Aorta (tissue), 5 donors: ENCODE measurements at places on chromosomes 13 and 19. TPM values are rescaled to one million over a fixed set of nuclear protein-coding genes. Genes with fewer than 3 reads are reported as not detected.

The PDX1 gene
- not detected for total RNA-seq

GRCh38 chr19:5984600-5984999 is 6.7 kb upstream of the RANBP3 start:
- no peaks in the 10 kb centered on the region for H3K36me3 ChIP-seq
- peak overlapping the region; percentile 95 for H3K27ac ChIP-seq
- no peak overlapping the region for H3K4me3 ChIP-seq

The ELAVL3 gene
- total RNA-seq, result not detected

The LRRC63 gene
- not detected for total RNA-seq

- H3K4me3 ChIP-seq, result no peak overlapping the region
- DNase-seq, result no peak
- H3K27ac ChIP-seq, result no peak overlapping the region
- no peaks in the 10 kb centered on the region for H3K4me1 ChIP-seq
Observed at GRCh38 chr13:82912564-82912963, 969.7 kb downstream of the SLITRK1 start.

GRCh38 chr19:9620842-9621155 is 233 bp downstream of the ZNF561 start:
- no peak for DNase-seq
- no peaks in the 10 kb centered on the region for H3K4me1 ChIP-seq
- H3K27ac ChIP-seq, result no peak overlapping the region
- no peaks in the 10 kb centered on the region for H3K27me3 ChIP-seq
- H3K4me3 ChIP-seq, result peak overlapping the region; percentile 12

DNA sequence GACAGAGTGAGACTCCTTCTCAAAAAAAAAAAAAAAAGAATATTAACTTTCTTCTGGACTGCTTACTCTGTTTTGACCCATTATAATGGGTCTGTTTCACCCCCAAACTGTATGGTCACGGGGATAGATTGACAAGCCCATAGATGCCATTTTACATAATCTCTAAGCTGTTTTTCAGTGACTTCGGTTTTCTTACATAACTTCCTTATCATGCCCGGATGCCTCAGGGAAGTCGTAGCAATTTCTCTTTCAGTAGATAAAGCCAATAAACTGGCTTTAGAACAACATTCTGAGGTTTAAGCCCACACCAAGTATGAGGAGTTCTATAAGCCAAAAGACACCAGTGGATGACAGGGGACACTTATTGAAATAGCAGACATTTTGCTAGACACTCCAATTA is 5.9 kb upstream of the ZNF254 start:
- H3K27me3 ChIP-seq, result no peaks in the 10 kb centered on the region
- no peaks in the 10 kb centered on the region for H3K4me1 ChIP-seq
- H3K27ac ChIP-seq, result no peak overlapping the region
- no peaks in the 10 kb centered on the region for H3K36me3 ChIP-seq
- H3K4me3 ChIP-seq, result no peak overlapping the region
- no peak for DNase-seq

DNA sequence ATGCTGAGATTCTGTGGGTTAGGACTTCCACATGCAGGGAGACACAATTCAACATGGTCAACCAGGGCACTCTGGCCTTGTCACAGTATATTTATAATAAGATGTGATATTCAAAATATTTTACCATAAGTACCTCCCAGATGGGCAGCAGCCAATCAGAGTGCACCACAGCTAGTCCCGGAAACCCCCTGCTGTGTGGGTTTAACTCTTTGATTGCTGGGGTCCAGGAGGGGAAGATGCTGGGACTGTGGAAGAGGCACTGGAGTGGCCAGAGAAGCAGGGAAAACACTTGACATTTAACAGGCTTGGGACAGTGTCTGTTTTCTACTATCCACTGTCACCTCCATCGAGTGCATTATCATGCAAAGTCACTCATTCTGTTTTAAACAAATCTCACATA is 99.0 kb downstream of the MBNL2 start:
- no peaks in the 10 kb centered on the region for H3K36me3 ChIP-seq
- DNase-seq, result no peak
- H3K27ac ChIP-seq, result no peak overlapping the region
- no peaks in the 10 kb centered on the region for H3K27me3 ChIP-seq
- no peak overlapping the region for H3K4me3 ChIP-seq

DNA sequence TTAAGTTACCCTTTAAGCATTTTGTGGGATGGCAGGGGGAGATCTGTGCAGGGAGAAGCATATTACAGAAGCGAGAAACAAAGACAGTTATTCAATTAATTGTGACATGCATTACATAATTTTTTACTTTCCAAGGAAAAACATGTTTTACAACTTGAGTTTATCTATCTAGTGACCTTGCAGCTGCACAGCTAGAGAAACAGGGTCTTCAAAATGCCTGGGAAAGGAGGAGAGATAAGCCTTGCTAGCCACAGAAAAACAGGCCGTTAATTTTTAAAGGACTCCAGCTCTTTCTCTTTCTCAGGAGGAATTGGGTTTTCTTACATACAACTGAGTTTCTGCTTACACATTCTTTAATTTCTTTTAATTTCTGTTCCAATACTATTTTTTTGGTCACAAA is 14.8 kb upstream of the ZNF431 start:
- no peak overlapping the region for H3K27ac ChIP-seq
- no peaks in the 10 kb centered on the region for H3K36me3 ChIP-seq
- DNase-seq, result no peak

The IGFL3 gene
- total RNA-seq, result not detected

DNA sequence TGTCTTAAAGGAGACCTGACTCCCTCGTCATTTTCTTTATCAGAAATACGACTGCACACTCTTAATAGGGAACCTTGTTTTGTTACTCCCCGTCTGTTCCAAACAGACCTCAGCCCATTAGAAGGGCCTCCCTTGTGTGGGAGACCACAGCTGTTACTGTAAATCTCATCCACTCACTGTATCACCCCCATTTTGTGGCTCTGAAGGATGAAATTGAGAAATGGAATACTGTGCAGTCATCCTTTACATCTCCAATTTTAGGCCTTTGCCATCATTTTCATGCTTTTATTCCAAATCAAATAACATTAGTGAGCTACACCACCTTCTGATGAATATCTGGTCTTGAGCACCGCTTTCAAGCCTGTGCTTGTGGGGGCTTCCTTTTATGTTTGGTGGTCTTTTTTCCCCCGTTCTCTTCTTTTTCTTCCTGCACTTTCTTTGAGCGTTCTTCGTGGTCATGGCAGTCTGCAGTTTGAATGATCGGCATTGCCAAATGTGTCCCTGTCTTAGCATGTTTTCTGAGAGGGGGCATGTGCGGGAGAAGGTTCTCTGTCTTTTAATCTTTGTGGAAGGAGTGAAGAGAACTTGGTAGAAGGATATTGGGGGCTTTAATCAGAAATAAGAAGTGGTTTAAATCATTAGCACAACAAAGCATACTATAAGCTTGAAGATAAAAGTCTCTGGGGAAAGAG is 65.8 kb downstream of the GGACT start:
- no peak for DNase-seq
- no peaks in the 10 kb centered on the region for H3K27me3 ChIP-seq
- no peaks in the 10 kb centered on the region for H3K4me1 ChIP-seq
- no peaks in the 10 kb centered on the region for H3K36me3 ChIP-seq

- H3K4me3 ChIP-seq, result no peak overlapping the region
- H3K27ac ChIP-seq, result no peak overlapping the region
- H3K36me3 ChIP-seq, result no peaks in the 10 kb centered on the region
- no peaks in the 10 kb centered on the region for H3K27me3 ChIP-seq
- H3K4me1 ChIP-seq, result no peaks in the 10 kb centered on the region
Observed at GRCh38 chr19:35317464-35318043, 11.4 kb upstream of the CD22 start.

The LMO7 gene
- total RNA-seq, result 56.4 TPM

GRCh38 chr13:46468570-46469463 is 81.8 kb upstream of the RUBCNL start:
- DNase-seq, result no peak
- no peak overlapping the region for H3K27ac ChIP-seq
- no peak overlapping the region for H3K4me3 ChIP-seq
- peaks cover 3% of the 10 kb centered on the region for H3K4me1 ChIP-seq

- H3K4me3 ChIP-seq, result no peak overlapping the region
- DNase-seq, result no peak
- no peaks in the 10 kb centered on the region for H3K27me3 ChIP-seq
- H3K36me3 ChIP-seq, result no peaks in the 10 kb centered on the region
- no peak overlapping the region for H3K27ac ChIP-seq
Observed at GRCh38 chr13:111627596-111627995, 307.2 kb downstream of the TEX29 start.

DNA sequence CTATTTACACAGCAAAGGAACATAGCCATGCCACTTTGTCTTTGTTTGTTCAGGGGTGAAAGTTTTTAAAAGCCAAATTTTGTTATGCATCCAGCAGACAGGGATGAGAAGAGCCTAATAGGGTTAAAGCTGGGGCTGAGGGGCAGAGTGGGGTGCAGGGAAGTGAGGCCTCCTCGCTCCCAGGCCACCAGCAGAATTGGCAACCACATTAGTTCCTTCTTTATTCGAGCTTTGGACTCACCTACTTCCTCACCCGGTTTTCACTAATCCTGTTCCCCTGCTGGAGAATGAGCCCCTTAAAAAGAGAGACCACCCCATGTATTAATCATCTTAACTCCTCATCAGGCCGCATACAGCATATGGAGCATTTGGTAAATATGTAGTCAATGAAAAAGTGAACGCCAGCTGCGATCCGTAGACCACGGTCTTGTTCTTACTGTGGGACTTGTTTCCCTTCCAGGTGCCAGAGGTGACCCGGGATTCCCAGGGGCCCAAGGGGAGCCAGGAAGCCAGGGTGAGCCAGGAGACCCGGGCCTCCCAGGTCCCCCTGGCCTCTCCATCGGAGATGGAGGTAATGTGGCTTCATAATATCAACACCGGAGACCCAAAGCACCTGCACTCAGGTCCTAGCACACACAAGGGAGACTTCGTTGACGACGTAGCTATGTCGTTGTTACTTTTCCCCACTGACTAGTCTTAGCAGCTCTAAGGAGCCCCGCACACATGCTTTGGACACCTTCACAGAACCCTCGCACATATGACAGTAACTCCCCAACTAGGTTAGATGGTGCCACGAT is 112.1 kb downstream of the RAB20 start:
- no peaks in the 10 kb centered on the region for H3K27me3 ChIP-seq
- no peak overlapping the region for H3K4me3 ChIP-seq
- no peaks in the 10 kb centered on the region for H3K36me3 ChIP-seq

The ZNF320 gene
- 11.7 TPM for total RNA-seq

The TARM1 gene
- total RNA-seq, result not detected

The ZMYM5 gene
- total RNA-seq, result 12.4 TPM
